Activated CD4-positive, alpha-beta T cell treated with anti-CD3 and anti-CD28 coated beads for 1 hour (primary cell): ENCODE measurements at places on chromosomes 6 and 20.

GRCh38 chr6:13505345-13505734, 17.9 kb upstream of the GFOD1 start:
- DNase-seq: no peak

- DNase-seq: no peak
These were observed 70.0 kb downstream of the FOXC1 start for GRCh38 chr6:1679688-1680068.

- no peak for DNase-seq
These were observed 1.1 kb downstream of the NDRG3 start for GRCh38 chr20:36744764-36745191.

GRCh38 chr20:41715526-41715925, 97.3 kb upstream of the CHD6 start:
- no peak for DNase-seq

GRCh38 chr6:170132561-170132991, 158.3 kb downstream of the DLL1 start:
- no peak for DNase-seq

DNA sequence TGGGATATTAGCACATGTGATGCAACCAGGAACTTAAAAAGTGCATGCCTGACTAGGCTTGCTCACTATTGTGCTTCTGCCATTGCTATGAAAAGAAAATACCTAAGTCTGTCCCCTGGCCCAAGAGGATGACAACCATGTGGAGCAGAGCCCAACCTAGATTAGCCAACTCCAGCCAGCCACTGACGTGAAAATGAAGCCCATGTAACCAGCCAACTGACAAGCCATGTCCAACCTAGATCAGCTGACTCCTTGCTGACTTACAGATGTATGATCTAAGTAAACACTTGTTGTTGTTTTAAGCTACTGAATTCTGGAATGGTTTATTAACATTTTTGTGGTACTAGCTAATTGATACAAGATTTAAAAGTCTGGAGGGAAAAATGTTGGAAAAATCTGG, 47.5 kb downstream of the PIGU start:
- DNase-seq: no peak

DNA sequence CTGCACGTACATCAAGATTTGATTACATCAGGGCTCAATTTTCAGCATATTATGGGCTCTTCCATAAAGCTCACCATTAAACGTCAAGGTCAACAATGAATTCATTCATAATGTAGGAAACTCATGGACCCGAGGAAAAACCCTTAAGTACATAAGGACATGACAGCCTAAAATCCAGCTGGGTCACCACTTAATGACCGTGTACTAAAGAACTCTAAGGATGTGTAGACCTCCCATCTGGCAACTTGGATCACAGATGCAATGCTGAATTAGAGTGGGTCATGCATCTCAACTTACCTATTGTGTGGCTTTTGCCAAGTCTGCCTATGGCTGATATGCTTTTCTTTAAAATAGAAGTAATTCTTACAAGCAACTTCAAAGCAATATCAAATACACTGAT, 26.7 kb upstream of the DEFB112 start:
- no peak for DNase-seq

GRCh38 chr20:20229595-20229994, 138.3 kb upstream of the INSM1 start:
- no peak for DNase-seq

- DNase-seq: no peak
These were observed 20.6 kb downstream of the EPM2A start for GRCh38 chr6:145714731-145715130.

DNA sequence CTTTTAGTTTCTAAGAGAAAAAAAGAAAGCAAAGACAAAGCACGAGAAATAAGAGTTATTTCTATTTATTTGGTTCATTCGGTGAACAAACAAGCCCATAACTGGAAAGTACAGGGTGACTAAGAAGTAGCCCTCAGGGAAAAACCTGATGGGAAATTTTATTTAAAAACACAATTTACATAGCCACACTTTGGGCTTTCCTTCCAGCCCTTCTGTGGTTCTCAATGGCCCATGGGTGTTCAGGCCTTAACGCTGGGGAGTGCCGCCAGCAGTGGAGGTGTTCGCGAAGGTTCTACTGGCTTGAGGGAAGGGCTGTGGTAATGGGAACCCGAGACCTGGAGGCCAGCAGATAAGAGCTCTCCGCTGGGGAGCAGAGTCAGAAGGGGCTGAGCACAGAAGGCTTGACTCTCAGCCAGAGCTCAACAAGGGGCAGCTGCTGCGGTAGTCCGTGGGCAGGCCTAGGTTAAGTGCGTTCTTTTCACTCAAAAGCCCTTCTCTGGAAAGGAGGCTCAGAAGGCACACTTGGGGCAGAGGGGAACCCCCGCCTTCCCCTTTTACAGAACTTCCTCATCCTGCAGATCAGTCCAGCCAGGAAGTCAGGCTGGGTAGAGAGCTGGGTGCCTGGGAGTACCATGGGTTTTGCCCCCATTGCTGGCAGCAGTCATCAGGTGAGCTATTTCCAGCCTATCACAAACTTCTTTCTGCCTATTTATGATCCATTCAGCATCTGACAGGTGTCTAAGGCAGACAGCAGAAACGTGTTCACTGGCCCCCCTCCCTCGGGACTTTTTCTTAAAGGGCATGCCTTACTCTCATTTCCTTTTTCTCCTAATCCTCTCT, 8.8 kb upstream of the CD83 start:
- DNase-seq: no peak

- DNase-seq: no peak
These were observed 30.1 kb downstream of the SF3B5 start for GRCh38 chr6:144065213-144065660.

- DNase-seq: no peak
These were observed 5.4 kb upstream of the DOK5 start for GRCh38 chr20:54469952-54470351.

GRCh38 chr20:46289432-46289831, 18.9 kb downstream of the CDH22 start:
- DNase-seq: no peak

DNA sequence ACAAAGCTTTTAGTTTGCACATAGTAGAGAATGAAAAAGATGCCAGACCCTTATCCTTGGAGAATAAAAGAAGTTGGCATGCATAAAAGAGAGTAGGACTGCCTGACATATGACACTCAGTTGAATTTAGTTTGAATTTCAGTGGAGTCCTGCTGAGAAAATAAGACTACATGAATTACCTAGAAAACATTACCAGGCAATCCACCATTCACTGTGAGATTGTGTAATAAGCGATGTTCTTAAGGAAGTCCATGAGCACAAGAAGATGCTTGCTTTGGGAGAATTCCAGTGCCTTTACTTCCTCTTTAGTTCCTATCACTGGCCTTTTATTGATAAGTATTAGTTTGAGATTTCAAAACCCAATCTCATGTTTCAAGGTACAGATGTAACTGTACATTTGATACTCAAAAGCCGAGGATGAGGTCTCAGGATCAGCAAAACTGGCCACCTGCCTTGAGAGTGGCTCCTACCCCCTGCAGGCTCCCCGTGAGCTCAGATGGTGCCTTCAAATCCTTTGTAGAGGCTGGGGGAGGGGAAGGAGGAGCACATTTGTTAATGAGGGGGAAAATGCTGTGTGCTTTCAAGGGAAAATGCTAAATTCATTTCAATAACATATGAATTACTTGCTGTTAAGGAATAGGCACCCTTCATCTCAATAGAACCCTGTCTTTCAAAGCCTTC, 11.2 kb upstream of the UNC93A start:
- no peak for DNase-seq

- no peak for DNase-seq
These were observed 105.0 kb upstream of the EDN1 start for GRCh38 chr6:12185081-12185673.

GRCh38 chr6:154595538-154595937, 85.1 kb upstream of the CNKSR3 start:
- no peak for DNase-seq
